Activated T-helper 2 cell treated with anti-CD3 and anti-CD28 coated beads, Interferon-gamma antibody, Interleukin-2, Interleukin-4, amounts not matched to agents 10 μg/mL and 5 μg/mL and 100 μg/mL, durations not matched to agents 14 hours and 24 hours and 36 hours (primary cell): ENCODE measurements at places on chromosomes 7 and 10. TPM values are rescaled to one million over a fixed set of nuclear protein-coding genes. Genes with fewer than 3 reads are reported as not detected.

Gene TMEM196
- not detected in 2 replicates for total RNA-seq

Gene AGBL3
- 1.6 and 3.9 TPM in 2 replicates for total RNA-seq

Gene AKR1C8
- not detected in 2 replicates for total RNA-seq

Gene CACNB2
- total RNA-seq = 1.1 and 1.6 TPM in 2 replicates

Gene NME8
- total RNA-seq = not detected in 2 replicates

Gene ADCY1
- 8.9 and 9.4 TPM in 2 replicates for total RNA-seq

Gene DIP2C
- 1.6 and 2.6 TPM in 2 replicates for total RNA-seq
